ENCODE measurements at places on chromosomes 2 and 18.

DNA sequence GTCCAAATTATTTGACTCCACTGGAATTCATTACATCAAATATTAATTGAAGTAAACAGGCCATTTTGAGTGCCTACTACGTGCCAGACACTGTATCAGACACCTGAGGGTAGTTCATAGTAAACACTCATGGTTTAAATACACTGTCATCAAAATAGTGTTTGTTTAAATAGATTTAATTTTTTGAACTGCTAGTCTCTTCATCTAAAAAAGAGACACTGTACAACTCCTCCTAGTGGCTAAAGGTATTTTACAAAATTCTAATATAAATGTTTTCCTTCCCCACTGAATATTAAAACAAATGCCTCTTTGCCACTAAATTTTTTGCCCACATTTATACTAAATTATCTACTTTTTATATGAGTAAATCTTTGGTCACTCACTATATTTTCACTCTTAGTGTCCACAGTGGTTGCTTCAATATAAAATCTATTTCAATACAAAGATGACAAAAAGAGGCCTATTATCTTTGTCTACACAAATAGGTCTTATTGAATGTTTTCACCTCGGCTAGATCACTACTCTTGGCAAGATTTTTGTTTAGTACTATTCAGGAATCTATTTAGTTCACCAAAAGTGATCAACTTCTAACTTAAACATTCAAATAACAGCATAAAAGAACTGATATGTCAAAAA is 122.1 kb downstream of the TMEM247 start:
- DNase-seq = no peak

DNA sequence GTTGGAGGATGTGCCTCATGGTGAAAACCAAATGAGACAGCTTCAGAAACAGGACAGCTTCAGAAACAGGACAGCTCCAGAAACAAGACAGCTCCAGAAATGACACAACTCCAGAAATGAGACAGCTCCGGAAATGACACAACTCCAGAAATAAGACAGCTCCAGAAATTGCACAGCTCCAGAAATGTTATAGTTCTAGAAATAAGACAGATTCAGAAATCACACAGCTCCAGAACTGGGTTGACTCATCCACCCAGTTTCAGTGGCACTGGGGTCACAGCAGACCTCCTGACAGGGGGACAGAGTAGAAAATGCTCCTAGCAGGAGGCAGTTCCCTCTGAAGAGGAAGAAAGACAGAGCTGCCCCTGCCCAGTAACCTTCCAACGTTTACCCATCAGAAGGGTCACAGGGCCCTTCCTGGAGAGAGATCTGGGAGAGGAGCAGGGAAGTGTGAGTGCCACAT is 26.9 kb upstream of the COL6A3 start:
- no peak for DNase-seq

DNA sequence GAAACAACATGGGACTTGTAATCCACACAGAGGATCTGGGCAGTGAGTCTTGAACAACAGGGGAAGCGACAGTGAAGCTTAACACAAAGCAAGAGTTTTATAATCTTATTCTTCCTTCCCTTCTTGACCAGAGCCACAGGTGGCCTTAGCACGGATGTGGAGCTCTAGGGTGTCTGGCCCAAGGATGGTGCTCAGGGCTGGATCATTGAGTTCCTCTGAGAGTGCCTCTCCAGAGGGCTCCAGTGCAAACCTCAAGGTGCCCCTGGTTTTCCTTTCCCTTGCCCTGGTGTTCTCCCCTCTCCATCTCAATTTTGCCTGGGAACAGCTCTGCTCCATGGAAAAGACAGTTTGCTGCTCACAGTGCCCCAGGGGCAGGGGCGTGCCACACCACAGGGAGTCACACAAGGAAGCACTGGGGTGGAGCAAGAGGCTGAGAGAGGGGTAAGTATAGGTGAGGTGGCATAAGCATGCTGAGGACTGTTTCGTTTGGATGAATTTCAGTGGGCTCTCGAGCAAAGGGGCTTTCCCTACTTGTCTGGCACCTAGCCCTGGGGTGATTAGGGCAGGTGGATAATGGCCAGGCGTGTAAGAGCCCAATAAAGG is 88.6 kb upstream of the B3GNT7 start:
- no peak for DNase-seq

DNA sequence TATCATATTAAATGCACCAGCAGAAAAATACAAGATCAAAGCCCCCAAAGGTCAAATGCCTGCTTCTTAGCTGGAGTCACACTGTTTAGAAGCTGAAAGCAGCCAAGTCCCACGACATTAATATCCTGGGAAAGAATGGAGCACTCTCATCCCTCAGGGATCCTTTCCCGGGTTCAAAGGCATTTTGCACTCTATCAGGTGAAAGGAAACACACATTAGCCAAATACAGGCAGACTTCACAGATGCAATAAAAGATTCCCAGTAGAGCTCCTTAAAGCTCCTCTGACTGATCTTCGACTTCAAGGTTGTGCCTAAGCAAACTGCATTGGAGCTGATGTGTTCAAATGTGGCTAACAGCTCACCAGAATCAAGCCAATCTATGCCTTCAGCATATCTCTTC is 158.4 kb downstream of the RNF152 start:
- no peak for DNase-seq

DNA sequence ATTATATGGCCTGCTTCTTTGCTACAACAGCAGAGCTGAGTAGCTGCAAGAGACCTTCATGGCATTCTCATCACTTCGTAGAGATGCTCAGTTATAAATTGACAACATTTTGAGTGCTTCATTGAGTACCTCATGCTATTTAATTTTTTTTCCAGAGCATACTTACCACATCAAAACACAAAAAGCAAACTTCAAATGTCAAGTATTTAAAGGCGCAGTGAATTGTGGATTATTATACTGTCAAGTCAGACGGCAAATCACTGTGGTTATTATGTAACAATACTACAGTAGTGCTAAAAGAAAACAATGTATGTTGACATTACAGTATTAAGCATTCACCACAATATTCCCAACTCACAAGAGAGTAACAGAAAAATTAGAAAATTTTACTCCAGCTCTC is 12.5 kb downstream of the ZC3H8 start:
- DNase-seq = no peak

GRCh38 chr2:200609028-200609614 is 23.3 kb downstream of the AOX1 start:
- no peak for DNase-seq

GRCh38 chr18:72041313-72042032 is 502.7 kb downstream of the CBLN2 start:
- no peak for DNase-seq

DNA sequence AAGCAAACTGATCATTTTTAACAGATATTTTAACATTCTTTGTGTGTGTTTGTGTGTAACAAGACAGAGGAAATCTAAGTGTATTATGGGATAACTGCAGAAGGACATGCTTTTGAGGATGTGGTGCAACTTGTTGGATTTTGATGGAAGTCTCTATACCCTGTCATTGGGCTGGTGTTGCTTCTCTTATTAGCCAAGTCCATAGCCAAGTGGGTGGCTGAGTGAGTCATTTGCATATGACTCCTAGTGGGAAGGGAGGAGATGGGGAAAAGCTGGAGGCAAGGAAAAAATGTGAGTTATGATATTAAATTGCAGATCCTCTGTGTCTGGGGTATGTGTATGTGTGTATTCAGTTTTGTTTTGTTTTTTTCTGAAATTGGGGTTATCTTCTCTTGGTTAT is 879.9 kb downstream of the DCC start:
- DNase-seq = no peak

DNA sequence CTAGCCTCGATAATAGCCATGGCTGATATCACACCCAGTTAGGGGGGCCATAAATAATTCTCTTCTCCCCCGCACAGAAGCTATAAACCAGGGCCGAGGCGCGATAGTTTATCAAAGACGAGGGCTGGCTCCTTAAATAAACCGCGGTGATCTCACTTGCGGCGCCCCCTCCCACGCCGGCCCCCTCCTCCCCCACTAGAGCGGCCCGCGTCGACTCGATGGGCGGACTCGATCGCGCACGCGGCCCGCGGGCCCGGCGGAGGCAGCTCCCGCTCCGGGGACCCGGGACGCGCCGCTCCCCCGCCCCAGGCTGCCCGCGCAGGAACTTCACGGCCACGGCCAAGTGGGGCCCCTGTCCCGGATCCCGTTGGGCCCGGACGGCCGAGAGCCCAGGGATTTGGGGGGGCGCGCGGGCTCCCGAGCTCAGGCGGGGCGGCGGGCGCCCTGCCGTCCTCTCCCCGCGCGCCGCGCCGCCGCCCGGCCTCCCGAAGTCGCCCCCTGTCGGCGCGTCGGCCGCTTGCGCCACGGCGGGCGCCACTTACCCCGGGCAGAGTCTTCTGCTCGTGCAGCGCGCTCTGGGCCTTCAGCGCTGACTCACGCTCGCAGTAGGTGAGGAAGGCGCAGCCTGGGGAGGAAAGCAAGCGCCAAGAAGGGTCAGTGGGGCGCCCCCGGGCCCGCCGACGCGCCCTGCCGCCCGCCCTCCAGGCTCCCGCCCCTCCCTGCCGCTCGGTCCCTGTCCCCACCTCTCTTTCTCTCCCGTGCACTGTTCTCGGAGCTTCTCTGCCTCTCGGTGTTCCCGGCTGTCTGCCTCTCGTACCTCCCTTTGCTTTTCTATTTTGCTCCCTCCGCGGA is 80.4 kb downstream of the CELF4 start:
- no peak for DNase-seq

DNA sequence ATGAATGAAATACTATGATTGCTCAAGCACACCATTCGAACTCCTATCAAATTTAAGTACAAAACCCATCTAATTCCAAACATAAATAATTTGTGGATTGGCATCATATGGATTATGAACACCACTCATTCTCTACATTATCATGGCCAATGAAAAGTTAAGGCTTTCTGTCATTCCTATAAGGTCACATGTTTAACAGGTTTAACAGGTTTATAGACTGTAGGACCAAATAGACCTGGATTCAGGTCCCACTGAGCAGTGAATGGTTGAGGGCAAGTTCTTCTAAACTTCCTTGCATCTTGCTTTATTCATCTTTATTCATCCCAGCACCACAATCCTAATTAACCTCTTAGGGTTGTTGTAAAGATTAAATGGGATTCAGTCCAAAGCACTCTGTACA is 33.4 kb downstream of the FBXO36 start:
- no peak for DNase-seq

- DNase-seq = peak; percentile 55
These were observed 60.8 kb downstream of the MBP start for GRCh38 chr18:77071711-77072292.

DNA sequence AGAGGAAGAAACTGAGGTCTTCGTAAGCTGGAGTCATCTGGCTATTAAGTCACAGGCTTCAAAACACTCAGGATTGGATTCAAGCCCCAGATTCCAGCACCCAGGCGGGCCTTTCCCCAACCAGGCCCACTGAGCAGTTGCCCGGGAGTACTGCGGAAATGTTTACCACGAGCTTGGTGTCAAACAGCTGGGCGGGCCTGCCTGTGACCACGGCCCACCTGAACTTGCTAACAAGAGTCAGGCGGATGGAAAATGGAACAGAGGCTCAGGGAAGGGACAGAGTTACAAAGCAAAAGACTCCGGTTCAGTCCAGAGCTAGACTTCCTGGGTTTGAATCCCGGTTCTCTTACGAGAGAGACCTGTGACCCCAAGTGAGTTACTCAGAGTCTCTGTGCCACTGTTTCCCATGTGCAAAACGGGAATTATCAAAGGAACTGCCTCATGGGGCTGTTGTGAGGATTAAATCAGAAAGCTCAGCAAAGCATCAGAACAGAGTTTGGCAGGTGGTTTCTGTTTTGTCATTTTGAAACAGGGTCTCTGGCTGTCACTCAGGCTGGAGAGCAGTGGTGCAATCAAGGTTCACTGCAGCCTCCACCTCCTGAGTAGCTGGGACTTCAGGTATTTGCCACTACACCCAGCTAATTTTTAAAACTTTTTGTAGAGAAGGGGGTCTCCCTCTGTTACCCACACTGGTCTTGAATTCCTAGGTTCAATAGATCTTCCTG is 49.0 kb upstream of the TFCP2L1 start:
- no peak for DNase-seq

DNA sequence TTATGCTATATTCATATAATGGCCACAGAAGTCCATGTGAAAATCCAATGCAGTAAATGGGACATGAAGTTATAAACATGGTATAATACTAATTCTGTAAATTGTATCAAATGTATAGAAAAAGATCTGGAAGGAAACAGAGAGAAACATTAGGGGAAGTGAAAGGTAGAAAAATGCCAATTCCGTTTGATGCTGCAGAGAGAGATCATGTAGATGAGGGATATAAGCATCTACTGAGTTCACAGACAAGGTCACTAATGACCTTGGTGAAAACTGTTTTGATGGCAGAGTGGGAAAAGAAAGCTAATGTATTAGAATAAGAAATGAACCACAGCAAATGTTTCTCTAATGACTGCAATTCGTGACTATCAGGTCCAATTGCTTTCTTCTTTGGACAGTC is 56.0 kb downstream of the BARD1 start:
- DNase-seq = no peak

Measured in activated CD8-positive, alpha-beta memory T cell treated with anti-CD3 and anti-CD28 coated beads for 1 hour (primary cell).